ENCODE measurements at places on chromosomes 4 and X. TPM values are rescaled to one million over a fixed set of nuclear protein-coding genes. Genes with fewer than 3 reads are reported as not detected.

The CAPN6 gene
- not detected for total RNA-seq

The RAPGEF2 gene
- 10.4 TPM for total RNA-seq

The OTUD6A gene
- total RNA-seq, result not detected

The ANOS1 gene
- total RNA-seq, result 0.03 TPM

The HMGN5 gene
- 1.5 TPM for total RNA-seq

The HMX1 gene
- not detected for total RNA-seq

The PCYT1B gene
- not detected for total RNA-seq
